ENCODE measurements at places on chromosomes 13 and 19.

GRCh38 chr13:83007226-83007625, 875.0 kb downstream of the SLITRK1 start:
- no peak for DNase-seq

GRCh38 chr19:35903550-35904179, 1.3 kb downstream of the HCST start:
- peak; percentile 83 for DNase-seq

- no peak for DNase-seq
Observed at GRCh38 chr13:80560609-80561008, 219.7 kb upstream of the SPRY2 start.

- DNase-seq = no peak
Observed at GRCh38 chr19:22945560-22945959, 57.4 kb downstream of the ZNF728 start.

DNA sequence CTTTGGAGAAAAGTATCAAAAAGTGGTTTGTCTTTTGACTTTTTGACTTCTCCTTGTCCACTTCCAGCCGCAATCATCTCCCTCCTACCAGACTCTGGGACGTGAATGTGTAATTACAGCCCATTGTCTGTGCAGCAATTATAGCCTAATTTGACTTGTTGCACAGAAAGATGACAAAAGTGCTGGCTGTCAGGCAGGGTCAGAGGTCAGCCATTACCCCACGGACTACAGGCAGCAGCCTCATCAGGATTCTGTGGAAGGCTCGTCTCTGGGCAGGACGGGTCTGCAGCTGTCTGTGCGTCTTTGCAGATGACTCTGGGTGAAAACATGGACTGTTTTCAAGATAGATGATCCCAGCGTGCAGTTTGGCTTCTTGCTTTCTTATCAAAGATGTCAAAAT, 102.2 kb upstream of the EDNRB start:
- DNase-seq = no peak

DNA sequence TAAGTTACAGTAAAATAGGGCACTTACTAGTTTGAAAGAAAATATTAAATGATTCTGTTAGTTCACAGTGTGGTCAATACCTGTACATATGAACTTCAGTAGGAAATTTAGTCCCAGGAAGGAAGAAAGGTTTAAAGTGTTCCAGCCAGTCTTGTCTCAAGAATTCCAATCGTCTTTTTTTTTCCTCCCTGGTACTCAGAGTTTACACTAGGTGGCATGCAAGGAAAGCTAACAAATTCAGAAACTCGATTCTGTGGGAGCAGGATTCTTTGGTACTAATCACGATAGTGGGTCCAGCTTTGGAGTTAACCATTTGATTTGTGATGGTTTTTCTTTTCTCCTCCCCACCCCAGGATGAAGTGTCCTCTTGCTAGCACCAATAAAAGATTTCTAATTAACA, 43.6 kb downstream of the POLR1D start:
- DNase-seq = no peak

DNA sequence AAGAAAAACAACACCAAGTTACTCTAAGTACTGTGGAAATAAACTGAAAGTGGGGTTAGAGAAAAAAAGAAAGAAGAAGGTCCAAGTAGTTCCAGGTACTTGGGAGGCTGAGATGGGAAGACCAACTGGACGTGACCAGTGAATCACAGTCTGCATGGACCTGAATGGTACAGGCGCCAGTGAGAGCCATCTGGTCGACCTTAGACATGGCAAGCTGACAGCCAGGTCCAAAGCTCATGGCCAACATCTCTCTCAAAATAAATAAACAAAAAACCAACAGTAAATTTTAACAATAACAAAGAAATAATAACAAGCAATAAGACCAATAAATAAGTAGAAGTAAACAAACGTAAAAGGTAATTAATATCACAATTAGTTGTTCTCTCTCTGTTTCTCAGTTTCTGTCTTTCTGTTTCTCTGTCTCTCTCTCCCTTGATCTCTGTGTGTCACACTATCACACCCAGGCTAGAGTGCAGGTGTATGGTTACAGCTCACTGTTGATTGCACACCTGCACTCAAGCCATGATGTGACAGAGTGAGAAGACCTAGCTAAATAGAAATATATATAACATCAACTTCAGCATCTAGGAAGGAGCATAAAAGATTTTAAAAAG, 31.6 kb upstream of the ZNF724 start:
- no peak for DNase-seq

DNA sequence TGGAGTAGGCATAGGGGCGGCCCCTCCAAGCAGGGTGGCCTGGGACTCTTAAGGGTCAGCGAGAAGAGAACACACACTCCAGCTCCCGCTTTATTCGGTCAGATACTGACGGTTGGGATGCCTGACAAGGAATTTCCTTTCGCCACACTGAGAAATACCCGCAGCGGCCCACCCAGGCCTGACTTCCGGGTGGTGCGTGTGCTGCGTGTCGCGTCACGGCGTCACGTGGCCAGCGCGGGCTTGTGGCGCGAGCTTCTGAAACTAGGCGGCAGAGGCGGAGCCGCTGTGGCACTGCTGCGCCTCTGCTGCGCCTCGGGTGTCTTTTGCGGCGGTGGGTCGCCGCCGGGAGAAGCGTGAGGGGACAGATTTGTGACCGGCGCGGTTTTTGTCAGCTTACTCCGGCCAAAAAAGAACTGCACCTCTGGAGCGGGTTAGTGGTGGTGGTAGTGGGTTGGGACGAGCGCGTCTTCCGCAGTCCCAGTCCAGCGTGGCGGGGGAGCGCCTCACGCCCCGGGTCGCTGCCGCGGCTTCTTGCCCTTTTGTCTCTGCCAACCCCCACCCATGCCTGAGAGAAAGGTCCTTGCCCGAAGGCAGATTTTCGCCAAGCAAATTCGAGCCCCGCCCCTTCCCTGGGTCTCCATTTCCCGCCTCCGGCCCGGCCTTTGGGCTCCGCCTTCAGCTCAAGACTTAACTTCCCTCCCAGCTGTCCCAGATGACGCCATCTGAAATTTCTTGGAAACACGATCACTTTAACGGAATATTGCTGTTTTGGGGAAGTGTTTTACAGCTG, at the start of the genes BRCA2 and ZAR1L:
TSS of gene BRCA2 (plus strand) at position 271 of the 790 bp plus-strand sequence. CDS start 953 bp downstream, outside the sequence.
TSS of gene ZAR1L (minus strand) at position 126 of the 790 bp plus-strand sequence. CDS start 3,438 bp downstream, outside the sequence.
- peak; percentile 88 for DNase-seq

DNA sequence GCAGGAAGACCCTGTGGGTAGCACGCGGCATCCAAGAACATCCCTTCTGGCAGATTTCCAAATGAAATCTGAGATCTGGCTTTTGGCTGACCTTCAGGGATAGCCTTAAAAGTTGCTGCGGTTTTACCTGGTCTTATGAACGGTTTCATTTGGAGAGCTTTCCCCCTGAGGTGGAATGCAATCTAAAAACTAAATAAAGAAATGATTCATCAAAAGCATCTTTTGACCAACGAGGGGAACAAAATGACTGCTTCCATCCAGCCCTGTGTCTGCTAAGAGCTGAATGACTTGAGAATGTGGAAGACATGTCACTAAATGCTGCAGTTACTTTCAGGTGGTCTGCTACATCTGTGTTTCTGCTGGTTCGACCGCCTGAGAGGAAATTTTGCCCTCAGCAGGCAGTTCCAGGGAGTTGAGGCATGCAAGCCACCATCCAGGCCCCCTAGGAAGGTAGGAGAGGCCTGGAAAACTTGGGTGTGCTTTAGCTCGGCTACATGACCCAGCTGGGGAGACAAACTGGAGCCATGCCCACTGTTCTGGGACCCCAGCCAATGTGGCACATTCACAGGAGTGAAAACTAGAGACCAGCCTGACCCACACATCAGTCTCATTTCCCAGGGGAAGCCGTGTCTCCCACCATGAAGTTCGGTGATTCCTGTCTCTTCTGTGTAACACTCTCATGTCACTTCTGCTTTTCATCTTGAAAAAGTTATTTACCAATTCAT, 175.1 kb upstream of the KL start:
- no peak for DNase-seq

DNA sequence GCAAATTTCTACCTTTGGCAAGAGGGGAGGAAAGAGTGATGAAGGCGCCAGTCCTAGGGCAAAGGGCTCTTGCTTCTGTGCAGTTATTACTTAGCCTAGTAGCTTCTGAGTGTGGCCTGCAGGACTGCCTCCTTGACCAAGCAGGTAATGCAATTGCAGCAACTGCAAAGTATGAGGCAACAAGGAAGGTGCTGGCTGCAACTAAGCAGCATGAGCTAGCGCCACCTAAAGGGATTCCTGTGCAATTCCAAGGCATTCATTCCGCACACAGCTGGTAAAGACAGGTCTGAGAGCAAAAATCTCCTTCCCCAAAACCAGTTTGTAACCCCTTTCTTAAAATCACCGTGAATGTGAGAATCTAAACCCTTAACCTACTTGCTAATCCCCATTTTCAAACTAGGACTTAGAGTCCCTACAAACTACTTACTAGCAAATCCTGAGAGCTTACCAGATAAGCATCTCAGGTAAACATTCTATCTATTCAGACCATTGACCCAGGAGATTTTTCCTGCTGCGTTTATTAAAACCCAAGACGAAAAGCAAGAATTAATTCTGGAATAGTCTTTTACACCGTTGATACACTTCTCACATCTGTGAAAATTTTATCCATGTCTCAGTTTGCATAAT, 62.9 kb downstream of the DCT start:
- no peak for DNase-seq

DNA sequence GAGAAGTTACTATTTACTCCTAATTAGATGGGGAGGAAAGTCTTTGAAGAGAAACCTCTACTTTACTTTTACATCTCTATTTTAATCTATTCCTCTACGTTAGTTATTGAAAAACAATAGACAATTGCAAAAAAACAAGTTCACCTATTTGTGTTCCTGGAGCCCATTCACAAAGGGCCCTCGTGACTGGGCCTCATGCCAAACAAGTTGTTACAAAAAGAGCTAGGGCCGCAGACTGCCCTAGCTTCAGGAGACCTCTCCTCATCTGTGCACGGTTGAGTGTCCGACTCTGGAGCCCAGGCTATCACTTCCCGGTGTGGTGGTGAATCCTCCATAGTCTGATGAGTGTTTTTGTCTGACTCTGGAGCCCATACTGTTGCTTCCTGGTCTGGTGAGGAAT, 190.9 kb downstream of the ZNF486 start:
- no peak for DNase-seq

DNA sequence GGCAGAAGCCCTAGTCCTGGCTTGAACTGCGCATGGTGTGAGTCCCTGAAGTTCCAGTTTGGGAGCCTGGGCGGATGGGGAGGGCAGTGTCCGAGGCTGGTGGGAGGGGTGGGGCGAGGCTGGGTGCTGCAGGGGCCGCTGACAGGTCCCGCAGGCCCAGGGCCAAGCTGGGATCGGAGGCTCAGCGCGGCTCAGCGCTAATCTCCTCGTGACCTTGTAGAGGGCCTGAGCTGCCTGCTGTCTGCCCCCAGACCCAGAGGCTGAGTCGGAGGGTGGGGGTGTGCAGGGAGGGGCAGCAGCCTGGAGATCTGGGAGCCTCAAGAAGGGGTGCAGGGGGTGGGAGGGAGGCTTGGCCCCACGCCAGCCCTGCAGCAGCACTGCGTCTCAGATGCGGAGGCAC, 3.0 kb downstream of the ATP1A3 start:
- no peak for DNase-seq

DNA sequence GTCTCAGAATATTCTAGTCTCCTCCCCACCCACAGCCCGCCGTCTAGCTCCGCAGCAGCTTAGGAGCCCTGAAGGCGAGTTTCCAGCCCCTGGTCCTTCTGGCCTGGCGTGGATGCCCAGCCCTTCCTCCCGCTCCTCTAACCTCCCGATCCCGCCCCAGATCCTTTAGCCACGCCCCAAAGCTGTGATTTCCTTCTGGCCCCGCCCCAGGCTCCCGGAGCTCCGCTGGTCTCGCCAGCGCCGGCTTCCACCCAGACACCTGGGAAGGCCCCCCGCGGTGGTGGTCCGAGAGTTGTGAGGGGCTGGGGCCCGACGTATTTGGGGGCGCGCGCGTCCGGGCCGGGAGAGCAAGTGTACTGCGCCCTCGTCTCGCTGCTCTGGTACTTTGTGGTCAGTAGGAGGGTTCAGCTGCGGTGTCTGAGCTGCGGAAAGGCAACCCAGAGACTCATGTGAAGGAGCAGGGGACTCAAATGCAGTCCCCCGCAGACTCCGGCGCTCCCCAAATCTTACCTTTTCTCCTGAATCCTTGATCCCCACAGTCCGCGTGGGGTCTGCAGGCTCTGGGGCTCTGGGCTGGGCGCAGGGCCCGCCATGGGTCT, at the start of gene CGB7:
TSS of gene CGB7 (minus strand) at position 114 of the 599 bp plus-strand sequence. CDS start 2,374 bp downstream, outside the sequence.
- DNase-seq = peak; percentile 40

DNA sequence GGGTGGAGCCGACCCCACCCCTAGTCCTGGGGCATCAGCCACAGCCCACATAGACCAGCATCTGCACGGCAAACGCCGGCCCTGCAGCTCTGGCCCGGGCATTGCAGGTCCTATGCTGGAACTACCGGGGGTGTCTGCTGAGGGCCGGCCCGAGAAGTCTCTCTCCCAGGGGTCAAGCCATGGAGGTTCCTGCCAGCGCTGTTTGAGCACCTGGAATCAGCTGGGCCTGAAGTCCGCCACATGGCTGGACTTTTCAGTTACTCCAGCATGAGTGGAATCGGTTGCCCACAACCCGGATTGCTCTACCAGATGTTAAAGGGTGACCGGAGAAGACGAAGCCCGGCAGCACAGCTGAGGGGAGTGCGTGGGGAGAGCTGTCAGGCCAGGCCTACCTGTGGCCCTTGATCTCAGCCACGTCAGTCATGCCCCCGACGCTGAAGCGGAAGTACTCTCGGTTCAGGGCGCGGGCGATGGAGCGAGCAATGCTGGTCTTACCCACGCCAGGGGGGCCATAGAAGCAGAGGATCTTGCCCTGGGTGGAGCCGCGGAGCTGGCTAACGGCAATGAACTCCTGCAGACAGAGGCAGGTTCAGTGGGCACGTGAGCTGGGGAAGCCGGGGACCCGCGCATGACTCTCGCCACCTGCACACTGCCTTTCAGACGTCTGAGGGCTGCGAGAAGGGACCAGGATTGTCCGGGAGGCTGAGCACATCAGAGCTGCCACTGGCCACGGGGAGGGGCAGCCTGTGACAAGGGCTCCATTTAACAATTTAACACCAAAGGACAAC, 8.7 kb downstream of the RPL36 start:
- DNase-seq = no peak

DNA sequence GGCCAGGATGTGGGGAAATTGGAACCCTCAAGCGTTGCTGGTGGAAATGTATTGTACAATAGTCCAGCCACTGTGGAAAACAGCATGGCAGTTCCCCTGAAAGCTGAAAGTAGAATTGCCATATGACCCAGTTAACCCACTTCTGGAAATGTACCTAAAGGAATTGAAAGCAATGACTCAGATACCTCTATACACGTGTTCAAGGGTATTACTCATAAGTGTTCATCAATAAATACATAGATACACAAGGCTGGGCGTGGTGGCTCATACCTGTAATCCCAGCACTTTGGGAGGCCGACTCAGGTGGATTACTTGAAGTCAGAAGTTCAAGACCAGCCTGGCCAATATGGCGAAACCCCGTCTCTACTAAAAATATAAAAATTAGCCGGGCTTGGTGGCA, 71.9 kb upstream of the IRS2 start:
- DNase-seq = no peak

- no peak for DNase-seq
Observed at GRCh38 chr19:46609511-46610412, 8.6 kb downstream of the CALM3 start.
